Stimulated activated CD8-positive, alpha-beta memory T cell treated with anti-CD3 and anti-CD28 coated beads, Interleukin-2, amount 100 ng/mL, for 48 hours (primary cell): ENCODE measurements at places on chromosomes 5 and 9.

DNA sequence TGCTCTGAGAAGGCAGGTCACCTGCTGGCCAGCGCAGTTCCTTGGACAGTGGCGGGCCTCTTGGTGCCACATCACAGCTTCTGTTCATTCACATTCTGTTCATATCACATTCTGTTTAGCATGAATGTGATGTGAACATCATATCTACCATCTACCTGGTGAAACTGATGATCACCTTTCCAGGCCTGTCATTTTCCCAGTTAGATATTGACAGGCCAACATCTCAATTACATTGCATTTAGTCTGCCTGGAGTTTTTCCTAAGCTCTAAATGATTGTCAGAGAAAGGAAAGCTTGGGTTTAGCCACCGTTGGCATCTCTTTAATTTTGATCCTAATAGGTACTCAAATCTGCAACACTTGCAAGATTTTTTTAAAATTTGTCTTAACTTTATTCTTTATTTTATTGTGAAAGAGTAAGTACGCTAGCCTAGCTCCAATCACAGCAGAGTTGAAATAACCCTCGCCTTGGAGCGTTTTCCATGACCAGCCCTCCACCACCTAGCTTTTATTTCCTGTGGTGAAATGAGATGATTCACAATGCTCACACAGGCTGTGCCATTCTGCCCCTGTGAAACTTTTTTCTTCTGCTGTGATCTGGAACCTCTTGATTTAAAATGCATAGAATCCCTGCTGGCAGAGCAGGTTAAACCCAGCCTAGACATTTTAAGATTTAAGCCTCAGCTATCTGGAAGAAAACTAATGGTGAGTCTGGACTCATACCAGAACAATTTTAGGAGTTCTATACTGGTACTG lies 225.0 kb downstream of the ESM1 start:
- DNase-seq: no peak

DNA sequence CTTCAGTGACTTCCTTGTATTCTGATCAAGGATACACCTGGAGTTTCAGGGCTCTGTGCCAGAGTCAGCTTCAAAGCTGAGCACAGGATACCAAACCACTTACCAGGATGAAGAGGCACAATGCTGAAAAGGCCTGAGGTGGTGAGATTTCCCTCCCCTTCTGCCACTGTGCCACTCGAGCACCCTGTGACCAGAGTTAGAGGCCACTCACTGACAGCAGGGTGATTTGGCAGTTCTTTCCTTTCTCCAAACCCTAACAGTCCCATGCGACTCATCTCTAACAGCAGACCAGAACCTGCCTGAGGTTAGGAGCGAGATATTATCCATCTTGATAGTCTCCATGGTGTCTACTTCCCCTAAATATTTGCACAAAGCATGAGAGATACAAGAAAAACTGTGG lies 1.8 kb downstream of the PLGRKT start:
- DNase-seq: no peak

DNA sequence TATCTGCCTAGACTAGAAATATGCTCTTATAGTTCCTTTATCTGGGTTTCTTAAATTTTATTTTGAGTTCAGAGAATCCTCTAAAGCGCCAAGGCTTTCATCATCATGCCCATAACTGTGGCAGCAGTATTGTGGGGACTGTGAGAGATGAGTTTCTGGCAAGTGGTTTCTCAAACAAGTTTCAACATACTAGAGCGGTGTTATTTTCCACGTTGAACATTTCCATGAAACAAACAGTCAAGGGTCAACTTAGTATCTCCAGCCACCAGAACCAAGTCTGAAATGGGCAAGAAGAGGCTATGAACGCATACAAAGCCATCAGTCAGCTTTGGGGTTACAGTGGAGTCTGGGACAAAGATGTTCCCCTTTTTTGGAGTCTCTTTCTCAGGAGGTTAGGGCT lies 40.3 kb downstream of the SERINC5 start:
- no peak for DNase-seq

DNA sequence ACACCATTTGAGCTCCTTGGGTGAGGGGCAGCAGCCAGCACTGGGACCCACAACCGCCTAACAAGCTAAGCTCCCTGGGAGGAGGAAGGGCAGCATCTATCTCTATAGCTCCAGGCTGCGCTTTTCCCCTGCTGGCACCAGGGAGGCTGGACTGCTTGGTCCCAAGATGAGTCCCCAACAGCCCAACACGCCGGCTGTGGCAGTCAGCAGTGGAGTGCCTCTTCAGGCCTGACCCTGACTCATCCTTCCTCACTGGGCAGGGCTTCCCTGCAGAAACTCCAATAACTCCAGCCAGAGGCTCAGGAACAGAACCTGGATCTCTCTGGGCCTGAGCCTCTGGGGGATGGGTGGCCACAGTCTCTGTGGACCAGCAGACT lies 113.7 kb upstream of the ADAMTS16 start:
- no peak for DNase-seq

DNA sequence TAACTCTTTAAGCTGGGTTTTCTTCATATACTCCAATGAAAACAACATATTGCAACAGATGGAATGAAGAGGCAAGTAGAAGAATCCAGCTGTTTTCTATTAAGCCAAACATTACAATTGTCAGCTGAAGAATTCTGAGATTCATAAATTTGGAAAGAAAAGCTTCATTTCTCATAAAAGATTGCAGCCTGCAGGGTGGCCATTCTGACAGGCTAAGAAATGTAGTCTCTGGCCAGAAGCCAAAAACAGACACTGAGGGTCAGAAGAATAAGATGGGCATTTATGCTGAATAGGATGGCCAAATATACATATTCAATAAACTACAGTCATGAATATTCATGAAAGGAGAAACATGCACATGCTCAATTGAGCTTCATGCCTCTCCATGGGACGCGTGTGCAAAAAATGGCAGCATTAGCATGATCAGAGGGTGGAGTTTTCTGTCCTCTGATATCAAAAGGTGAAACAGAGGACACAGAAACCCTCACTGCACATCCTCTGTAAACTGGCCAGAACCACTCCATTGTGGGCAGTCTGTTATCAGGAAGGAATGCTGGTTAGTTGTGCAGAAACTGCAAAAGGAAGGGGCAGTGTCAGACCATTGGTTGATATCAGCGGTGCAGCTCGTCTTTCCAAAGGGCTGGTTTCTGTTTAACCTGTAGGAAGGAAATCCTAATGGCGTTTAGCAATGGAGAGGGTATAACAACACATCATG lies 50.2 kb downstream of the FXN start:
- no peak for DNase-seq

DNA sequence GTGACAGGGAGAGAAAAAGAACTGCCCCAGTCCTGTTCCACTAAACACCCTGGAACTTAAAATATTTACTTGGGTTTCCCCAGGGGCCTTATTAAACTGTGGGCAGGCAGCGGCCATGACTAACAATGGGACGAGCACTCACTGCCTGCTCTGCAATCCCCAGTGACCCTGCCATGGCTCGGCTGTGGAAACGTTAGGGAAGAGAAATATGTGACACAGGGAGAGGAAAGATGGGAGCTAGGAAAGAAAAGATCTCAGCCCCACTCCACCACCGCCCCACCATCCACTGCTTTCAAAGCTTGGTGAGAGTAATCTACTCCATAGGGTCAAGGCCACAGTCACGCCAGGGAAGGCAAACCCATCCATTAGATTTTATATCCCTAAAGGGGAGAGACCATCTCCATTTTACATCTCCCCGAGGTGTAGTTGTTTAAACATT lies 117.6 kb downstream of the EFNA5 start:
- no peak for DNase-seq

DNA sequence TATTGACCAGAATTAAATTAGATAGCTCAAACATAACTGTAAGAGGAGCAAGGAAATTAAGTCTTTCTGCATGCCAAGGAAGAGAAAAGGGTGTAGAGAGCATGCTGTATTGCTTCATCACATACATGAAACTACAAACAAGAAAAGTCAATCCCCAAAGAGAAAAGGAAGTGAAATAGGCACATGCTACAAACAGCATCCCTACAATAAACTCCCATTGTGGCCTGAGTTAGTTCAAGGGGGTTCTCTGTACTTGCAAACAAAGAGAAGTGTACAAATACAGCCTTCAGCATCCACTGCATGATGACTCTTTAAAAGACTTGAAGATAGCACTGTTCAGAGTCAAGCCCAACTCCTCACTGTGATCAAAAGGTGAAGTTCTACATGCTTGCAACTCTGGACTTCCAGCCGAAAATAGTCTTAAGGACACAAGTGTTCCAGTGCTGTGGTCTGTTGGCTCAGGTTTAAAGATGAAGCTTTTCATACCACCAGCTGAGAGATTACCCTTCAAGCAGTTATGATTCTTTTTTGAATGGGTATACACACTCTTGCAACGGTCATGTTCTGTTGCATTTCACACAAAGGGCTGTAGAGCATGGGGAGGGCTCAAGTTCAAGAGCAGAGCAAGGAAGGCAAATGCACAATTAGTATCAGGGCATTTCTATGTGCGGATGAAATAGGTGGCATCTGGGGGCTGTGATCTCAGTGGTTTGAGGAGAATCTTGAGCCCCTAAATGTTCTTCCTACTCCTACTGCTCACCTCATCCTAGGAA lies 534.5 kb downstream of the EBF1 start:
- DNase-seq: no peak

- DNase-seq: no peak
Measured at GRCh38 chr9:34262971-34263370, 66.1 kb downstream of the KIF24 start.

DNA sequence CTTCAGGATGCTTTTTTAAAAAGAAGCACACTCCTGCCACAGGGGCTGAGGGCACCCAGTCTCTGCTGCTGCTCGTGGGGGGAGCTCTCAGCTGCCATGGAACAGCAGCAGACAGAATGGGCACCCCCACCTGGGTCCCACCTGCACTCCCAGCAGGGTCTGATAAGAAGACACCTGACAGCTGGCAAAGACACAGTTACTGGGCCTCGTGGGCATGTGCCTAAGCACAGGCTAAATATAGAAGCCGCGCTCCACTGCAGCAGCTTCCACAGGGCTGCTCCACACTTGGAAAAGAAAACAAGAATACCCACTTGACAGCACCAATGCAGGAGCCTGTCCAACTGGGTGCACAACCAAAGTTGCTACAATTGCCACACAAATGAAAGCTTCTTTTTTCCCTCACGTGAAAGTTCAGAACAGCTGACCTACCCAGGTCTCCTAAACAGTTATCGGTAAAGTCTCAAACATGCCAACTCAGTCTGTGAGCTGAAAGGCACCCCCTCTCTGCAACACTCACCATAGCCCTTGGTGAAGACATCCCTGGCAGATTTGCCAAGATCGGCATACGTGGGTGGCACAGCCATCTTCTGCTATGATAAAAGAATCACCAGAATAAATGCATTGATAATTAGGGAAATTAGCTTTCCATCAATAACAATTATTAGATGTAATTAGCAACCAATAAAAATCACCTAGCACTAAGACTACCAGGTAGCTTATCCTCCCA lies 12.2 kb downstream of the VDAC1 start:
- no peak for DNase-seq

GRCh38 chr5:36177154-36177553 lies 25.2 kb downstream of the SKP2 start:
- DNase-seq: no peak

DNA sequence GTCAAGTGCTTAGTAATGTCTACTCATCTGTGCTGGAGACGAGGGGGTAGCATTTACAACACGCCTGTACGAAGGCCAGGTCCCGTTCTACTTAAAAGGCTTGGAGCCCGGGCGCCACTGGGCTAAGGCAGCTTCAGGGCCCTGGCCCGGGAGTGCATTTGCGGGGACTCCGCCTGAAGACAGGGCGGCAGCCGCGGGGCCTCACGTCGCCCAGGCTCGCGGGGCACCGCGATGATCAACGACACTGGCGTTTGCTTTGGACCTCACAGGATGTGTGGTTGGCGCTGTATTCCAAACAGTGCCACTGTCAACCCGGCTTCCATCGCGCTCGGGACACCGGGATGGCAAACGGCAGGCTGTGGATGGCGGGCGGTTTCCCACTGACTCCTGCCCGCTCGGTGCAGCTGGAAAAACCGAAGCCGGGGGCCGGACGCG lies 1.1 kb upstream of the TENT4A start:
- no peak for DNase-seq

DNA sequence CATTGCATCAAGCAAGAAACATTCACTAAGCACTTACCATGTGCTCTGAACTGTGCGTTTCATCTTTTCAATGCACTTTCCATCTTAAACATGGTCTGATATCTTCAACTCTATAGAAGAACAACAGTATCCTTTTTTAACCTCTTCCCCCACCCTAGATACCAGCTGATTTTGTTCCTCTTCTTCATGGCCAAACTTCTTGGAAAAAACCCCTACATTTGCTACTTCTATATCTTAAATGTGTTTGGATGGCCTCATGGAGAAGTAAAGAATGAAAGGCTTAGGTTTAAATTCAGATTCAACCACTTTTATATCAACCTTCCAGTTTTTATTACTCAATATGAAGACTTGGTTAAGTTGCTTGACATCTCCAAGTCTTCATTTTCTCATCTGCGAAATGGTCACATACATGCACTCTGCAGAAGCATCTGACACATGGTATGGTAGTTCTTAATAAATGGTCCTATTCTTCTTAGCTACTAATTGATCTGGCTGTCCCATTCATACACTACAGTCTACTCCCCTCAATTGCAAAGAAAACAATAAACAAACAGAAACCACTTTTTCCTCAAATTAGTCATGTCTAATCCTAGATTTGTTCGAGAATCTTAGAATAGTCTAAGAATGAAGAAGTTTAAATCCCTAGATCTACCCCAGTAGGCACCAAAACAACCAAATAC lies 59.4 kb downstream of the FYB1 start:
- DNase-seq: no peak

- DNase-seq: no peak
Measured at GRCh38 chr9:1267141-1267570, 217.0 kb downstream of the DMRT2 start.
